ENCODE measurements at places on chromosomes 12 and 14.

DNA sequence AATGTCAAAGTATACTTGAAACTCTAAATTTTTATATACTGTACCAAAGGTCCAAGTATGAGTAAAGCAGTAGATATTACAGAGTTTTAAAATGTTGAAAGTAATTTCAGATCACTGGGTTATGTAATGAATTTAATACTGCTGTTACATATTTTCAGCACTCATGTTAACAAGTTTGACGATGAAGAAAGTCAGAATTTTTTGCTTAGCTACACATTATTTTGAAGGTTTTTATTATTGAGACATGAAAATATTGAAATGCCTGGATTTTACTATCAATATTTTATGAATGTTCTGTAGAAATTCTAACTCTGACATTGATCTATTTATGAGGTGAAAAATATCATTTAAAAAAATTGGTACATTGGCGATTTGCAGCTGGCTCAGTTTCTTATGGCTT is 1030.3 kb downstream of the FSCB start:
- no peak for DNase-seq

- DNase-seq = peak; percentile 49
Measured at GRCh38 chr14:25833341-25834126, 764.3 kb downstream of the NOVA1 start.

GRCh38 chr12:58593557-58594304 is 326.6 kb downstream of the LRIG3 start:
- DNase-seq = no peak

DNA sequence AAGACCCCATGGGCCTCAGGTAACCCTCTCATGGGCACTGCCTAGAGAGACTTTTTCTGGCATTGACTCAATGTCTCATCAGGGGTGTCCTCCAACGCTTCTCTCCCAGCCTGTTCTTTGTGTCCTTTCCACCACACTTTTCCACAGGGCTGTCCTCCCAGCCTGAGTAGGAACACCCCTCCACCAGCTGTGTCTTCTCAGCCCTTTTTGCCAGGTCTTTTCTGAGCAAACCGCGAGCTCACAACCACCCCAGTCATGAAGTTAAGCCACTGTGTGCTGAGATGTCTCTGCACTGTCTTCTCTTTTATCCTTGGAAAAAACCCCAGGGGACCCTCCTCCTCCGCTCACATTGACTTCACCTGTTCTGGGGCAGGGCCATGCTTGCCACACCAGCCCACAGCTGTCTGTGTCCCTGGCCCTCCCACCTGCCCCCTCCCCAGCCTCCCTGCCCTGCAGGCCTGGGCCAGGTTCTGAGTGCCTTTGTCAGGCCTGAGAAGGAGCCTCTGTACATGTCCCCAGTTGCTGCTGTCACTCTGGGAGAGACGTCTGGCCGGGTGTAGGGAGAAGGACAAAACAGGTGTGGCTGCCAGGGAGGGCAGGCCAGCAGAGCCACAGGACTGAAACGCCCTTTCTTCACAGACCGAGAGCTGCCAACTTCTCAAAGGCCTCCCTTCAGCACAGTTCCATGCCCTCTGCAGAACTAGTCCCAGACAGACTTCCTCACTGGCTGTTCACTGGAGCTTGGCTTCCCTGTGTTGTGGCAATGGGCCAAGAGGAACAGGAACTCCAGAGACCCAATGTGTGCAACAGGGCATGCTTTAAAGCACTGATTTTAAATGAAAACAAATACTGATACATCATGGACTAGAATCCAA is 50.5 kb upstream of the PNMA1 start:
- DNase-seq = peak; percentile 86

GRCh38 chr12:48899651-48900050 is 25.6 kb downstream of the FKBP11 start:
- no peak for DNase-seq

GRCh38 chr14:37036669-37037341 is 135.6 kb downstream of the SLC25A21 start:
- DNase-seq = no peak

DNA sequence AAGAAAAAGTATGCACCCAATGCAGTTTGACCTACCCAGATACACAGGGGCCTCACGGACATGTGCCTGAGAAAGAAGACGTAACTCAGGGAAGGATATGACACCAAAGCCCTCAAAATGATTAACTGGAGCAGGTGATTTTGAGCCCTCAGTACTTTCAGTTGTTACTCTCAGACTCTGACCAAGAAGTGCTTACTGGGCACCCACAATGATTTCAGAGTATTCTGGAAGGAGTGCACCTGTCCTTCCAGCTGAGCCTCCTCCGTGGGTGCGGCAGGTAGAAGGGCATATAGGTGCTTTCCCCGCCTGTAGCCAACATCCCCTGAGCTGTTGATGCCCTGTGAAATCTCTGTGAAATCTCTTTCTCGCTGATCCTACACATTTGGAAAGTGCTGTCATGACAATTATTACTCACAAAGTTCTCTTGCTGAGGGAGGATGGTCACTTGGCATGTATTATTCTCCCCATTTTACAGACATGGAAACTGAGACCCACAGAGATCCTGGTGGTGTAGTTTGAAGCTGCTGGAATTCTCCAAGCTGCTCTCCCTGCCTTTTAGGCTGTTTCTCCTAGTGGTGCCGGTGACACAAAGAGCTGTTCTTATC is 154.3 kb upstream of the CCND2 start:
- DNase-seq = no peak

DNA sequence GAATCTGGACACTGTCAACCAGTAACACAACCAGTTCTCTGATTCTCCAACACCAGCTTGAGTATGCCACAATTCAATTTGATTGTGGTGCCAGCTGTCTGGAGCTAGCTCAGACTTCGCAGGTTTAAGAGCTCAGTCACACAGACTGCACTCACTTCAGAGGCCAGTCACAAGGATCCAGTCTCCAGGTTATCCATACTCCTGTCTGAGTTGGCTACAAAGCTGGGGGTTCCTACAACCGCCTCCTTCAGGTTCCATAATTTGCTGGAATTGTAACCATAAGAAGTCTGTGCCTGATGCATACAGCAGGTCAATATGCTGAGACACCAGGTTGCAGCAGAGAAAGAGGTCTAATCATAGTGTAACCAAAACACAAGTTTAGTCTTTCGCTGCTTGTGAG is 70.5 kb upstream of the CPSF6 start:
- DNase-seq = no peak

DNA sequence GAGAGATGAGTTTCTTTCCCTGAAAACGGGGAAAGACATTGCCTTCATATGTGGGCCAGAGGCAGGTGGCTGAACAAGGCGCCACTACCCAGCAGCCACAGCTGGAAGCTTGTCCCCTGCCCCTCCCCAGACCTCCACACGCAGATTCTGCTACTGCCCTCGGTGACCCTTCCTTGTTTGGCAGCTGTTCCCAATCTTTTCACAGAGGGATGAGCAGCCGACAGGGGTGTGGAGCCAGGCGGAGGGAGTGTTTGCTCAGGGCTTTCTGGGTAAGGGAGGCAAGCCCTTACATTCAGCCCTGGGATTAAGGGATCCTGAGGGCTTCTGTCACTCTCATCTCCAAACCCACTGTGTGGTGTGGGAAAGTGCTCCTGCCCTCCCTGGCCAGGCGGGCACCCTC is 4.5 kb upstream of the KRT4 start:
- DNase-seq = no peak

GRCh38 chr14:91135039-91135438 is 21.2 kb downstream of the DGLUCY start:
- no peak for DNase-seq

GRCh38 chr14:29461101-29461500 is 466.5 kb downstream of the PRKD1 start:
- no peak for DNase-seq

GRCh38 chr14:105447651-105448640 is 26.7 kb upstream of the CRIP2 start:
- no peak for DNase-seq

DNA sequence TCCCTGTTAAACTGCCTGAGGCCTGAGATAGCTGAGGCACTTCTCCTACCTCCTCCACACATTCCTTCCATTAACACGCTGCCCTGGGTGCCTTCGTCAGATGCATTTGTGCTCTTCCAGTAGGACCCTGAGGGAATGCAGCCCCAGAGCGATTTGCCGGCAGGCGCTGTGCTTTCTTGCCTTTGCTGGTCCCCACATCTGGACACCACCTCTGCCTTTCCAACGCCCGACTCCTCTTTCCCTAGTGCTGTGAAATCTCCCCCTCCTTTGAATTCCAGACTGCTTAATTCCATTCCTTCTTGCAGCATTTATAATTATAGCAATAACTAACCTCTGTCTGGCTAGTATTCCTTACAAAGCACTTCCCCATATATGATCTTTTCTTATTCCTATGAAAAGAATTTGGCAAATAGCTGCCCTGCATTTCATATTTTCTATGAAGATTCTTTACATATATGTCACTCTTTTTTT is 88.4 kb downstream of the C12orf75 start:
- no peak for DNase-seq

DNA sequence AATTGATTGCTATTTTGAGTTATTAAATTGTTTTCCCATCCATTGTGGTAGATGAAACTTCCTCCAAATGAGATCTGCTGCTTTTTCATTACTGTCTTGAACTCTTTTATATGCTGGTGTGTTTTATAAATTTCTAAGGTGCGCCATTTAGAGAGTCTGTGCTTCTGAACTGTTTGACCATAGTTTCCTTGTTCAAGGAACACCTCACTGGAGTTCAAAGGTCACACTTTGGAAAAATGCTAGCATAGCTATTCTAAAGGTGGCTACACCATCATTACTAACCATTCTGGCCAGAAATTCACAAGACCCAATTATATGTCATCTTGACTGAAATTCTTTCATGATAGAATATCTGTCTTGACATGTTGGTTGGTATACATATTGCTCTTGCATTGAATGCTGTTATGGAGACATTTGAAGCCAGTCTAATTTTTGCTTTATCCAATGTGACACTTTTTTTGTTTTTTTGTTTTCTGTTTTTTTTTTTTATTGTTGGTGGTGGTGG is 269.5 kb downstream of the PAWR start:
- no peak for DNase-seq

GRCh38 chr14:76125511-76125910 is 26.2 kb upstream of the GPATCH2L start:
- no peak for DNase-seq

- DNase-seq = no peak
Measured at GRCh38 chr12:5012337-5012736, 31.3 kb upstream of the KCNA5 start.

- DNase-seq = no peak
Measured at GRCh38 chr12:91804533-91804932, 341.1 kb downstream of the BTG1 start.

Data from LNCaP clone FGC (cell line).